CD4-positive, alpha-beta T cell (primary cell): ENCODE measurements at places on chromosomes 16 and 17.
A peak's percentile ranks its signal among the peaks of the same experiment; 100 is the strongest.

DNA sequence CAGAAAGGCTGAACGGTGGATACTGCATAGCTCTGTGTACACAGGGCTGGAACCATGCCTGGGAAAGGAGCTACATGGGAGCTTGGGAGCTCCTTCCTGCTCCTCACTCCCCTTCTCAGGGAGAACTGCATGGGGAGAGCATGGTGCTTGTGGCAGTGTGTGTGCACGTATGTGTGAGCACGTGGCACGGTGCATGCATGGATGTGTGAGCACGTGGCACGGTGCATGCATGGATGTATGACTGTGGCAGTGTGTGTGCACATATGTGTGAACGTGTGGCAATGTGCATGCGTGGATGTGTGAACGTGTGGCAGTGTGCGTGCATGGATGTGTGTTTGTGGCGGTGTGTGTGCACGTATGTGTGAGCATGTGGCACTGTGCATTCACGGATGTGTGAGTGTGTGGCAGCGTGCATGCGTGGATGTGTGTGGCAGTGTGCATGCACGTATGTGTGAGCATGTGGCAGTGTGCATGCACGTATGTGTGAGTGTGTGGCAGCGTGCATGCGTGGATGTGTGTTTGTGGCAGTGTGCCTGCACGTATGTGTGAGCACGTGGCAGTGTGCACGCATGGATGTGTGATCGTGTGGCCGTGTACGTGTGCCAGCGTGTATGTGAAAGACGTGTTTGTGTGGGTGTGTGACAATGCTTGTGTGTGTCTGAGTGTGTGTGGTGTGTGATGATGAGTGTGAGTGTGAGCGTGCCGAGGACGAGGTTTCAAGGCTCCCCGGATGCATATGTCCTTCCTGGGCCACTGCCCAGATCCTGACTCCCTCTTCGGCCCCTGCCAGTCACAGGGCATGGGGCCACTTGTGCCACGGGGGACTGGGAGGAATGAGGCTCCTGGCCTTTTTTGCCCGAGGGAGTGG, 52.4 kb upstream of the JPH3 start:
- DNase-seq, result no peak

DNA sequence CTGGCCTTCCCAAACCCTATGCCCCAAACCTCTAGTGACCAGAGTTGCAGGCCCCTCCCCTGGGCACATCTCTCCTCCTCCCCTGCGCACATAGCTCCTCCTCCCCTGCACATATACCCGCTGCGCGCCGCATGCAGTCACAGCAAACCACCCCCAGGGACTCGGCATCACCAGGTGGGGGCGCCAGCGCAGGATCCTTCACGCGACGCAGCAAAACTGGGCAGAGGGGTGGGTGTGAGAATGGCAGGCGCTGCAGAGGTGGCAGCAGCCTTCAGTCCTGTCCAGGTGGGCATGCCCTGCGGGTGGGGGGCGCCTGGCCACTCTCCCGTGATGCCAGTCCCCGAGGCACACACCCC, 5.6 kb downstream of the CORO6 start:
- peak; percentile 86 for DNase-seq

DNA sequence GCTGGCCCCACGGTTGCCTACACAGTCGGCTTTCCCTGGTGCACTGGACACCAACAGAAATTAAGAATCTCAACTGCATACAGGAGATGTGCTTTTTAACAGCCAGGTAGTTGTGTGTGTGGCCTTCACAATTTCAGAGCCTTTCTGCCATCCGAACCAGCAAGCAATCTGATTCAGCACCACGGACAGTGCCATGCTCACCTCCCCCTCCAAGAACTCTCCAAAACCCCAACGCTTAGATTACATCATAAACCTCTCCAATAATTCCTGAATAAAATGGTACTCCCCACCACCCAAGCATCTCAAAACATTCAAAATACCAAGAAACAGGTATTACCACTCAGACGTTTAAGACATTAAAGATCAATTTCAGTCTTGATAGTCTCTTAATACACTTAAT, 31.8 kb downstream of the USP7 start:
- peak; percentile 49 for DNase-seq

DNA sequence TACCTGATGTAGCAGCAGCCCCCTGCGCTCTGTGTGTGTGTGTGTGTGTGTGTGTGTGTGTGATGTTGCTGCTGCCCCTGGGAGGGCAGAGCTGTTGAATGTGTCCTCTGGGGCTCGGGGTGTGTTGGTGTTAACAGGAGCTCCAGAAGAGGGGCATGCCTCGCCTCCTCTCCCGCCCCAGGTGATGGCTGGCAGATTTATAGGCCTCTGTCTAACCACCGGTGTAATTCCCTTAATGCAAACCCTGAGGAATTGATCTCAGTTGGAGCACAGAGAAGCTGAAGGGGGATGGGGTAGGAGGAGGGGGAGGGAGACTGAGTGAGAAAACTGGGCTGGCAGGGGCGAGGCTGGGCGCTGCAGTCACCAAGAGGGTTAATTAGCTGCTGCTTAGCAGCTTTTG, 10.0 kb downstream of the CACNA1G start:
- DNase-seq, result no peak

DNA sequence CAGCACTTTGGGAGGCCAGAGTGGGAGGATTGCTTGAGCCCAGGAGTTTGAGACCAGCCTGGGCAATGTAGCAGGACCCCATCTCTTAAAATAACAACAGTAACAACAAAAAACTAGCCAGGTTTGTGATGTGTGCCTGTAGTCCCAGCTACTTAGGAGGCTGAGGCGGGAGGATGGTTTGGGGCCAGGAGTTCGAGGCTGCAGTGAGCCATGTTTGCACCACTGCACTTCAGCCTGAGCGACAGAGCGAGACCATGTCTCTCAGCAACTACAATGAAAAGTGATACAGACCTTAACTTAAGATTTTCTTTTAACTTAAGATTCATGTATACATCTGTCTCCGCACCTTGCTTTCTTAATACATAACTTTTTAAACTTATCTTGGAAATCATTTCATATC, 17.2 kb downstream of the NKD1 start:
- no peak for DNase-seq

DNA sequence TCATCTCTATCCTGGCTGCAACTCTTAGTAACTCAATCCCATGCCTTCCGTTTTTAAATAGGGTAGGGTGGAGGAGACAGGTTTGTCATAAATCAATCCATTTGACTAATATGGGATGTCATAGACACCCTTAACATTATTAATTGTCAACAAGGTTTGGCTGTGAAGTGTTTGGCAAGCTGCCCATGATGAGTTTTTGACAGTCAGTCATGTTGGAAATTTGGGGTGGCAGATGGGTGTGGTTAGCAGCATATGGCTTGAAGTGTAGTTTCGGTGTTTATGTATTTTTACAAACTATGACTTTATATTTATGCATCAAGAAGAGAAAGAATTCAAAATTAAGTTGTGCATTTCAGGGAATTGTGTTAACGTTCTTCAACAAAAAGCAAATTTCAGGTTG, 221.8 kb upstream of the CDH5 start:
- no peak for DNase-seq

DNA sequence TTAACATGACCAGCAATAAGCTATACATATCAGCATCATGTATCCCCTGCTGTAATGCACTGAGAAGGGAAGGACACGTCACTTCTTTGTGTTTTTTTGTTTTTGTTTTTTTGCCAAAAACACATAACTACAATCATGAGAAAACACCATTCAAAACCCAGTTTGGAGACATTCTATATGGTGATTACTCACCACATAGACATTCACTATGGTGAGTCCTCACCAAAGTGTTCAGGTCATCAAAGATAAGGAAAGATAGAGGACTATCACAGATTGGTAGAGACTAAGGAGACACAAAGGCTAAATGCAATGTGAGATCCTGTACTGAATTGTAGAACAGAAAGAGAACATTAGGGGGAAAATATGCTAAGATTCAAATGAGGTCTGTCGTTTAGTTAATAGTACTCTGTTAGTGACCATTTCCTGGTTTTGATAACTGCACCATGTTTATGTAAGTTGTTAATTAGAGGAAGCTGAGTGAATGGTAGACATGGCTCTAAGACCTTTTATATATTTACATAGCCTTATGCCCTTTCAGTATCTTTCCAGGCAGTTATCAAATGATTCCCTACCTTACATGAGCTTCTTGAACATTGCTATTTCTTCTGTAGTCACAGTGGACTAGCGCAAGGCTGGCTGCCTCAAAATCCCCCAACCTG, 46.6 kb downstream of the PIK3R5 start:
- DNase-seq, result no peak

DNA sequence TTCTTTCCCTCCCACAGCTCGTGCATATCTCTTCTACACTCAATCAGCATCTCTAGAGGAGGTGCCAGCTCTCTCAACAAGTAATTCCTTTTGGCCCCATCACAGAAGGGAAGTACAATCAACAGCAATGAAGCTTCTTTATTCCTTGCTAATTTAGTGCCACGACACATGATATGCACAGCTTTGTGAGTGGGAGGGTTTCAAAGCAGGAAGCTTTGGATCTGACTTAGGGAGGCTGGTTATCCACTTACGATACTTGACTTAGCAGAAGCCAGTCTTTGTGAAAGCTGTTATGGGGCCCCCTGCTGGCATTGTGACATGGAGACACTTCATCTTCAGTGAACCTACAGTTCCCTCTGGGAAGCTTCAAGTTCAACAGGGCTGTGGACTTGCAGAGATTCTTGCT, 81.0 kb downstream of the TMEM100 start:
- DNase-seq, result no peak

DNA sequence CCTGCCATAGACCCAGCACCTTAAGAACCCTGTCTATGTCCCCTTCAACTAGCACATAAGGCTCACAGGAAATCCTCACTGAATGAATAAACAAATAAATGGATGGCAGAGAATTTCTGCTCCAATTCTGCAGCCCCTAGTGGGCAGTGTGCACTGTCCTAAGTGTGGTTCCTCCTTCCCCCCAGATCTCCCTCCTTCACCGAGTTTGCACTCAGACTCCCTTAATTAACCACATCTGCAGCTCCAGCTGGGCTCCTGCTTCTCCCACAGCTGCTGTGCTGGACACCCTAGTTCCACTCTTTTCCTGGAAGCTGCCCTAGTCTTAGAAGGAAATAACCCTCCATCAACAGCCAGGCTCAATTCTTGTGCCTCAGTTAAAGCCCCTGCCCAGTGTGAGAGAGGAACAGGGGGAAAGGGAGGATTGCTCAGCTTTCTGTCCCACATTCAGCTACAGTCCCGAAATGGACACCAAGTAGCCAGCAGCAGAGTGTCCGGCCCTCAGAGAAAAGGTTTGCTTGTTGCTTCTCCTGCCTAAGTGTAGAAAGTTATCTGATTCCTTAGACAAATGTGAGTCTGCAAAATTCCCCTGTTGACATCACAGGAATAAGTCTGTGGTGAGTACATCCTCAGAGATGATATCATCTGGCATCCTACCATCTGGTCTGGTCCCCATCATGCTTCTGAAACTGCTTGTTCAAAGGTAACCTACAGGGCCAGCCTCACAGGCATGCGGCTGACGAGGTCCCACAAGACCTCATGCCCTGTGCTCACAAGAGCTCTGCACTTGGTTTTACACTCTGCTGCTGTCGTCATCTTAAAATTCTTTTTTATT, 12.3 kb downstream of the LRRC3C start:
- no peak for DNase-seq

GRCh38 chr16:425740-426114, 278 bp downstream of the RAB11FIP3 start:
- DNase-seq, result no peak

DNA sequence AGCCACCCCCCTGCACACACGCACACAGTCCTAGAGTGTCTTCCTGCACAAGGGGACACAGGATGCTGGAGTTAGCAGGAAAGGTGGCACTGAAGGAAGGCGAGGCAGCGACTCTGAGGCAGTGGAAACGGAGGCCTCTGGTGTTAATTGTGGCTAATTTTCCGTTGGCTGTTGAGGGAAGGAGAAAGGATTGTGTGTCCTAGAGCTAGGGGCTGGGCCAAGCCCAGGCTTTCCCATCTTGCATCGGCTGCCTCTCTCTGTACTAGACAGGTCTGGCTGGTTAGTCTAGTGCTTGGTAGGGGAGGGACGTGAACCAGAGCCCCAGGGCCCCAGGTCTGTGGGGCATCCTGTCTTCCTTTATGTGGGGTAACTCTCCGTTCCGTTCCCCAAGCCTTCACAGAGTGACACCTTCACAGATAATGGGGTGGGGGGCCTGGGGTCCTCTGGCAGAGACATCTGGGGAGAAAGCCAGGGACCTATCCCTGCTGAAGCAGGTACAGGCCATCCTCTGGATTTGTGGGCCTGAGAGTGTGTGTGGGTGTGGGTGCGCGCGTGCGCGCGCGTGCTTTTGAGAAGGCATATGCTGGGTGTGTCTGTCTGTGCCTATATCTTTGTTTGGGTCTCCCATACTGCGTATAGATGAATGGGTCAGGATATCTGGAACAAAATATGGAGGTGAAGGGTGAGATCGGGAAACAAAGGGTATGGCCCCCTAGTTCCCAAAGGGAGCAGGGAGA, at the start of gene CHD3:
Gene CHD3, plus strand, starts transcription at position 606 of the 737 bp plus-strand sequence. CDS start 212 bp downstream, outside the sequence.
- DNase-seq, result no peak

DNA sequence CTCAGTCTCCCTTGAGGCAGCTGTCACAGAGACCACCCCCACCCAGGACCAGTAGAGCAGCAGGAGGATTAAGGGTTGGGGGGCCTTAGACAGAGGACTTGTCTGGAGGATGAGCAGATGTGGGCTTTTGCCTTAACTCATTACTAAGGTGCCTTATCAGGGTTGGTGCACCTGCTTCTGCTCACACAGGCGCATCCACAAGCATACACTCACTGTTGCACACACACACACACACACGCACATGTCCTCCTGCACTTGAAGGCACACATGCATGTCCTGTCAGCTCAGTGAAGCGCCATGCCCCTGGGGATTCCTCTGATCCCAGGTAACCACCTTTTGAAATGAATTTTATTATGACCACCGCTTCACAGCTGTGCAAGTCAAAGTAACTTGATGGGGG, 1.2 kb downstream of the GFAP start:
- DNase-seq, result no peak

DNA sequence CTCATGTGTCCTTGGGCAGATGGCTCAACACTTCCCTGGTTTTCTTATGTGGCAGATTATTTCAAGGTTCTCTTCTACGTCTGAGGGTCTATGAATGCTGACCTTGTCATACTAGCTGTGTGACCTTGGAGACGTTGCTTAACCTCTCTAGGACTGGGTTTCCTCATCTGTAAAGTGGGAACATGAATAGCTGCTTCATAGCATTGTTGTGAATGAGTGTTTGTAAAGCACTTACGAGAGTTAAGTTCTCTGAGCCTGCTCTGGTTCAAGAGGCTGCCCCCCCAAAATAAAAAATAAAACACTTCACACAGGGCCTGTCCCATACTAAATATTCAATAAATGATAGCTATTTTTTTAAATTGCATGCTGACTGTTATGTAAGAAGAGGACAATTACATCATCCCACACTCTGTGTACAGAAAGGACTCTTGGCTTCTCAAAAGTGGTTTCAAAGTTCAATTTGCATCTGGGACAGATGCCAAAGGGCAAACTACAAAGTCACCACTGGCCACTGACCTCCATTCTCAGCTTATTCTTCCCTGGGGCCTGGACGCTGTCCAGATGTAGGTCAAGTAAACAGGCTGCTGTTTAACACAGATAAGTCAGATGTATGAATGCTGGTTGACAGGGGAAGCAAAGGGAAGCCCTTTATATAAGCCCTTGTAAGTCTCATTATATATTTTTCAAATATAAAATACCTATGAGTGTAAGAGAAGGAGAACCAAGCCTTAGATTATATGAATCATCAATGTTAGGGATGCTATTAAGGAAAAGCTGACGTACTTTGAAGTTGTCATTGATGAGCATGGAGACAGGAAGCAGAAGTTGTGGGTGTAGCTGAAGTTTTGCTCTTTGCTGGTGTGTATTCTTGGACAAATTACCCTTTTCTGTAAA, 15.4 kb upstream of the NDEL1 start:
- no peak for DNase-seq
